Activated T-cell treated with anti-CD3 and anti-CD28 coated beads, Interleukin-2, amount 50 U/mL, for 48 hours (primary cell): ENCODE measurements at places on chromosomes 5 and 9.

DNA sequence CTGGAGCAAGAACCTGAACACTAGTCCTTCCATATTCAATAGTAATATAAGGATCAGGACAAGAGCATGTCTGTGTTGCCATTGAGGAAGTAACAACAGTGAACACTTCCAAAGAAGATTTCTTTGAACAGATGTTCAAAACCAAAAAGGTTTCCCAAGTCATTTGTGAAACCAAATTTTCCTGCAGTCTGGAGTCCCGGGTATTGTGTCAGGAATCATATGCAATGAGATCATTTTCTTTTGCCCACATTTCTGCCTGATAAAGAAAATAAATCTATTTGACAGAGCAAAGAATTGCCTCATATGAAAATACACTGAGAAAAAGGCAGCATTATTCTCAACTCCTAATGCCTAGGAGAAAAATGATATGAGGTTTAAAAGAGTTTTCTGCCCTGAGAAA, 151.7 kb downstream of the SNX18 start:
- DNase-seq, result no peak

GRCh38 chr5:10291692-10292339, 15.9 kb downstream of the CMBL start:
- DNase-seq, result no peak

DNA sequence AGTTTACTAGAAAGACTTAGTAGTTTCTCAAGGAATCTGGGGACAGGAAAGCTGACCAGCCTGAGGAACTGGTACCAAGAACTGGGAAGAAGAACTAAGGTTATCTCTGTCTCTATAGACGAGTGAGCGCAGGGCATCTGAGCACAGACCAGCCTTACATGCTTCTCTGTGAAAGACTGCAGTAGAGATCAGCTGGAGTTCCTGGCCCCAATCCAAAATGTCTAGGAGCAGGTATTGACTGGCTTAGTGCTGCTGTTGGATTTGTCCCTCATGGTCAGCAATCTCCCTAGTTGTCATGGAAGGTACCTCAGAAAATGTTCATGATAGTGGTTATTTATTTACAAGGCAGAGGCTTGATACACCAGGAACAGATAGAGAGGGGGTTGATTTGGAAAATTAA, 13.3 kb downstream of the NUP214 start:
- no peak for DNase-seq

- DNase-seq, result no peak
Measured at GRCh38 chr5:6713274-6714225, at the start of gene TENT4A. TENT4A (plus strand) TSS chr5:6713432; CDS start chr5:6713984, 552 bp downstream.

GRCh38 chr5:29379619-29380018, 1813.9 kb upstream of the CDH6 start:
- DNase-seq, result no peak

DNA sequence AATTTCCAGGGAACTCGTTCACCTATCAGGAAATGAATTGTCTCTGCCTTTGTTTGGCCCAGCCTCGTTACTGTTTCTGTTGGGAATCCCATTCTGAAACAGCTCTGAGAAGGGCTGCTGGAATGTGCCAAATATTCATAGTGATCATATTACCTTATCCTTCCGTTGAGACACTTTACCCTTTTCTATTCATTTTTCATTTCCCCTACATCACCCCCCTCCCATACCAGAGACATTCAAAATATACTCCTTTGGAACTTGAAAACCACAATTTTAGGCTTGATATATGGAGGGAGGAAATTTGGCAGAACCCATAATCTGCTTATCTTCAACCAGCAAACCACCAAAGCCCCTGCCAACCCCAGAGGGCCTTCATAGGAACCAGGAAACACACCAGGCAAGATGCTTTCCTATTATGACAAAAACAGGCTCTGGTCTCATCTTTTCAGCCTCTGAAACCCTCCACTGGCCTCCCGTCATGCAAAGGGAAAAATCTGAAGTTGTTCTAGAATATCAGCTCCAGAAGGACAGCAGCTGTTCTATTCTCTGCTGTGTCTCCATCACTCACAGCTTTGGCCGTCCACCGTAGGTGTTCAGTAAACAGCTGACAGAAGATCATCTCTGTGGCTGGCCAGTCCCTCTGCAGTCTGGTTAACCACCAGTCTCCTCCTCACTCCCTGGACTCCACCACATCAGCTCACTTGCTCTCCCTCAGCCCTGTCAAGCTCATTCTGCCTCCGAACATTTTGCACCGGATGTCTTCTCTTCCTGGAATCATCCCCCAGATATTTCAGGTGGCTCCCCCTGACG, 217.2 kb upstream of the WWC1 start:
- DNase-seq, result no peak

- no peak for DNase-seq
Measured at GRCh38 chr9:794386-794785, 47.1 kb upstream of the DMRT1 start.

- DNase-seq, result no peak
Measured at GRCh38 chr5:125257997-125258396, 511.6 kb upstream of the ZNF608 start.

DNA sequence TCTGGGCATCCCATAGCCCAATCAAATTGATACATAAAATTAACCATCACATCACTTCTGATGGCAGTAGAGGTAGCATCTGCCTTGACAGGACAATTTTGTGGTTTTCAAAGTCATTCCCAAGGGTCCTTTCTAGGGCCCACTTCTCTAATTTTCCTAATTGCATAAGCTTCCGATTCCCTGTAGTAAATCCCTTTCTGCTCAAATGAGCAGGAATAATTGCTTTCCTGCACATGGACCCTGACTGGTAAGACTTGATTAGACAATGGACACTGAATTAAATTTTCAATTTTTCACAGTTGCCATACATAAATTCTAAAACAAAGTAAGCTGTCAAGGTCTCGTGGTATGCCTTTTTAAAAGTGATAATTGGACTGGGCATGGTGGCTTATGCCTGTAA, 22.0 kb upstream of the IL17B start:
- no peak for DNase-seq

- DNase-seq, result no peak
Measured at GRCh38 chr9:115551396-115551795, 433.4 kb upstream of the TNC start.
